ENCODE measurements at places on chromosomes 6 and 20.
A peak's percentile ranks its signal among the peaks of the same experiment; 100 is the strongest.

GRCh38 chr20:13336308-13337089, 115.4 kb downstream of the ISM1 start:
- DNase-seq, result no peak

DNA sequence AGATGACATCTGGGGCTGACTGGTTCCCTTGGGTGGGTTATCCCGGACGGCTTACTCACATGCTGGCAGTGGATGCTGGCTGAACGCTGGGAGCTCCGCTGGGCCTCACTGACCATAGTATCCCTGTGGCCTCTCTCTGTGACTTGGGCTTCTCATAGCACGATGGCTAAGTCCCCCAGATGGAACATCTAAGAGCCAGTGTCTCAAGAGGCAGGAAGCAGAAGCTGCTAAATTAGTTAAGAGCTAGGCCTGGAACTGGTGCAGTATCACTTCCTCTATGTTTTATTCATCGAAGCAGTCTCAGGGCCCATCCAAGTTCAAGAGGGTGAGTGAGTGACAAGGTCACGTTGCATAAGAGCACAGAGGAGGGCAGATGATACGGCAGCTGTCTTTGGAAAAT, 116.5 kb upstream of the LAMP5 start:
- no peak for DNase-seq

DNA sequence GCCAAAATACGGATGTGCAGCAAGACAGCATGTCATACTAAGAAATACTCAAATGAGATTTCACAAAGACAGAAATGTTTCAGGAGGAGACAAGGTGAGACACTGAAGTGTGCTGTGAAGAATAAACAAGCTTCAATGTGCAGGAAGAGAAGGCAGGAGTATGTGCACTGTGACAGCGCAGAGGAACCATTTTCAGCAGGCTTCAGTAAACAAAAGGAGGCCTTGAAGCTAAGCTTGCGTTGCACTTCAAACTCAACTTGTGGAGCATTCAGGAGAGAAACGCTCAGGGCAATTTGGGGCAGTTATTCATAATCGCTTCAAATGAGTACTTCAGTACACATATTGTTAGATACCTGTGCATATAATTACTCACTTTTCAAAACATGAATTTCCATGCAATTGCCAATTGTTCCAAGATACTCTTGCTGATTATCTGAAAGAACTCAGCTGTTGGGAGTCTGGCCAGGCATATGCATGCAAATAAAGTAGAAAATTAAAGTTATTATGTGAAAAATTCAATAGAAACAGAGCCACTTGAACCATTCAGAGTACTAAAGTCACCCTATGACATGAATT, 234.2 kb upstream of the OPRM1 start:
- DNase-seq, result no peak

DNA sequence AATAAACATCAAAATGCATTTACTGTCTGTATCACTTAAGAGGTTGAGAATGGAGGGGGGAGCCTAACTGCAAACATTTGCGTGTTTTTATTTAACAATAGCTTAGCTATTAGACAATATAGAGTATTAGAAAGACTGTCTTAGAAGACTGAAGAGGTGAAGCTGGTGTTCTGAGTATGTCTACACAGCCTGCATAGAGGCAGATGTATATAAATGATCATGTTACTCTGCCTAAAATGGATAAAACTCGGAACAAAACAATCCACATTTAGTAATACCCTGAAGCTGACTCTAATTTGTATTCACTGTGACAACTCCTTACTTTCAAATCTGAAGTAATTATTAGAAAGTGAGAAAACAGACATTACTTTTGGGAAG, 181.9 kb downstream of the GMPR start:
- no peak for DNase-seq

GRCh38 chr6:75472885-75473284, 20.7 kb downstream of the FILIP1 start:
- DNase-seq, result peak; percentile 0

GRCh38 chr6:158047127-158047518, 65.5 kb downstream of the SYNJ2 start:
- no peak for DNase-seq

DNA sequence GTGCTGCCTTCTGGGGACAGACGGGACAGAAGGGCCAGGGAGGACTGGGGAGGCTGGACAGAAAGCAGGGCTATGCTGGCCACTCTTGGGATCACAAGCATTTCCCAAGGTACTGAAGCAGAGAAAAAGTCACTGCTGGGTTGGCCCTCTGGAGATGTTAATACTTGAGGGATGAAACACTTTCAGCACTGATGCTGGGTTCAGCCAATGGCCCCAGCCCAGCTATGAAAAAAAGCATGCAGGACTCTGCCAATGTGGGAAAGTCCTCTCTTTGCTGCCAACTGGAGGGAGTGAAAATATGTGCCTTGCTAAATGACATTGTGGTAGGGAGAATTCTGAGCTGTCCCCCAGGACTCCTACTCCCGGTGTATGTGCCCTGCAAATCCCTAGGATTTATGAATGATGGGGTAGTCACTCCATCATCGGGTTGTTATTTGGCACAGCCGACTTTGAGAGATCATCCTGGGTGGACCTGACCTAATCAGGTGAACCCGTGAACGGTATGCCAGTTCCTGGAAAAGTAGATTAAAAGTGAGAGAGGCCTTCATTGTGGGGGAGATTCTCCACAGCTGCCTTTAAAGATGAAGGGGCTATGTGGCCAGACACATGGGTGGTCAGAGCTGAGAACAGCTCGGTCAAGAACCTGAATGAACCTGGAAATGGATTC, 119.9 kb upstream of the TRAF3IP2 start:
- no peak for DNase-seq

- no peak for DNase-seq
Measured at GRCh38 chr6:151119823-151120524, 119.8 kb upstream of the AKAP12 start.

- DNase-seq, result no peak
Measured at GRCh38 chr6:169989594-169989993, 238.2 kb downstream of the ERMARD start.

- DNase-seq, result no peak
Measured at GRCh38 chr20:60066438-60066823, 108.2 kb downstream of the CDH26 start.

DNA sequence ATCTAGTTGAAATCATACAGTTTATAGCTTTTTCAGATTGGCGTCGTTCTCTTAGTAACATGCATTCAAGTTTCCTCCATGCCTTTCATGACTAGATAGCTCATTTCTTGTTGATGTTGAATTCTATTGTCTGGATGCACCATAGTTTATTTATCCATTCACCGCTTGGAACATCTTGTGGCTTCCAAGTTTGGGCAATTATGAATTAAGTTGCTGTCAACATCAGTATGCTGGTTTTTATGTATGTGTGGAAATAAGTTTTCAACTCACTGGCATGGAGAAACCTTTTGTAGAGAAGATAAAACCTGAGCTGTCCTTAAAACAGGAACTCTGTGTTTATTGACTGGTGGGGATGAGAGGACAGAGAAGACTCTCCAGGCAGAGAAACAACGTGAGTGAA, 248.0 kb downstream of the CDC5L start:
- no peak for DNase-seq

- DNase-seq, result no peak
Measured at GRCh38 chr20:23130622-23131140, 44.6 kb upstream of the CD93 start.

- no peak for DNase-seq
Measured at GRCh38 chr20:5489601-5490000, 172.8 kb upstream of the PROKR2 start.

DNA sequence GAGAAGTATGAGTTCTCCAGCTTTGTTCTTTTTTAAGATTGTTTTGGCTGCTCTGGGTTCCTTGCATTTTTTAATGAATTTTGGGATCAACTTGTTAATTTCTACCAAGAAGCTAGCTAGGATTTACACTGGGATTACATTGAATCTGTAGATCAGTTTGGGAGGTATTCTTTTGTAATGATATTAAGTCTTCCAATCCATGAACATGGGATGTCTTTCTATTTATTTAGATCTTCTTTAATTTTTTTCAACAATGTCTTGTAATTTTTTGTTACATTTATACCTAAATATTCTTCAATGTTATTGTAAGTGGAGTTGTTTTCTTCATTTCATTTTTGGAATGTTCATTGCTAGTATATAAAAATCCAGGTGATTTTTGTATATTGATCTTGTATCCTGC, 12.5 kb downstream of the PRIM2 start:
- no peak for DNase-seq

- DNase-seq, result no peak
Measured at GRCh38 chr6:162636167-162636566, 91.4 kb downstream of the PRKN start.

GRCh38 chr20:4875578-4876067, 125.7 kb downstream of the SLC23A2 start:
- no peak for DNase-seq

- DNase-seq, result no peak
Measured at GRCh38 chr20:46973766-46974165, 79.1 kb downstream of the EYA2 start.

GRCh38 chr6:12363651-12364381, 73.7 kb downstream of the EDN1 start:
- DNase-seq, result peak; percentile 45

Measured in GM18507 (cell line).